ENCODE measurements at places on chromosomes 11 and 22. TPM values are rescaled to one million over a fixed set of nuclear protein-coding genes. Genes with fewer than 3 reads are reported as not detected.
A peak's percentile ranks its signal among the peaks of the same experiment; 100 is the strongest.

OR2D2 gene
- total RNA-seq = 0.53 TPM

TRMU gene
- 41.5 TPM for total RNA-seq

DNA sequence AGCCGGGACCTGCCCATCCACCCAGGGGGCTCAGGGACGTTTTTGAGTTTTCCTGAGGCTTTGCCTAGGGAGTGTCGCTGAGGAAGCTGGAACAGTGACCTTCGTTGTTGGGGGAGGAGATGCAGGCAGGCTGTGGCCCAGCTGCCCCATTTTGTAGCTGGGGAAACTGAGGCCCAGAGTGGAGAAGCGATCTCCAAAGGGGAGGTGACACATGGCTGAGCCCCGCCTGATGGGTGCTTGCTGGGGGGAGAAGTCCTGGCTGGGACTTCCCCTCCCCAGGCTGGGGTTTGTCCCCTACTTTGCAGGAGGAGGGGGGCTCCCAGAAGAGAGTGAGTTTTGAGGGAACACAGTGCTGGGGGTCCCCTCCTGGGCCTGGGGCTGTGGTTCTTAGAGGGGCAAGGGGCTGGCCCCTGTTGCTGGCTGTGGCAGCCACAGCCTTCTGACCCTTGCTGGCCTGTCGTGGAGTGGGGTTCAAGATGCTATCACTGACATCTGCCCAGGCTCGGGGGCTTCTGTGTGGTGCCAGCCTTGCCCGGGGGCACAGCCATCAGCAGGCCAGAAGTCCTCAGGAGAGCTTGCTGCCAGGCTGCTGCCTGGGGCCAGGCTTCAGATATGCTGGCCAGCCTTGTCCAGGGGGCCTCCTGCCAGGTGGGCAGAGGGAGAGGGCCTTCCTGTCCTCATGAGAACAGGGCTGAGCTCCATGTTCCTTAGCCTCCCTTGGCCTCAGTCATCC lies 21.4 kb downstream of the KCNQ1 start:
- DNase-seq = no peak

- no peak for DNase-seq
These were observed 37.8 kb downstream of the PRR5L start for GRCh38 chr11:36333897-36334296.

GRCh38 chr22:50339945-50340879 lies 2.9 kb upstream of the PPP6R2 start:
- no peak for DNase-seq

DNA sequence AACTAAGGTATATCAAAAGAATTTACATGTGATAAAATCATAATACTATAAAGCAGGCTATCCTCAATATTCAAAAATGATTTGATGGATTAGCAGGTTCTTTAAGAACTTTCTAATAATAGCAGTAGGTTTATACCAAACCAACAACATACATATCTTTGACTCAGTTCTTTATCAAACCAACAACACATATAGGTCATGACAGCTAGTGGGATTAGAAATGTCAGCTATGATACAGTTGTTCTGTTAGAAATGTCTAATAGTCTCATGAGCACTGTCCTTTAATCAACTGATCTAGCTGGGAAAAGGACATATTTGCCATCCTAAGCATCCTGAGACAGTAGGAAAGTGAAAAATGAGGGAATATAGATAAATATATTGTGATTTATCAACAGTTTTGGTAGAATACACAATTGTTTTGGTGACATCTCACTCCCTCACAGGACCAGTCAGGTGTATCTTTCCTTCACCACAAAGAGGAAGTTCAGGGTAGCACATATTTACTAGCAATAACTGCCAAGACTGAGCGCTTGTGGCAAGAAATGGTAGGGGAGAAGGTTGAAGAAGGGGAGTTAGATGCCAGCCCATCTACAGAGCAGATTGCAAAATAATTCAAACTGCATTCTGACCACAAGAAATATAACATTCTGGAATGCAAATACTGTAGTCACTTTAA lies 90.8 kb upstream of the APOA1 start:
- no peak for DNase-seq

TRIM3 gene
- total RNA-seq = 57.8 TPM

HBE1 gene
- total RNA-seq = not detected

- no peak for DNase-seq
These were observed 190.0 kb downstream of the PGR start for GRCh38 chr11:100939571-100939970.

DNA sequence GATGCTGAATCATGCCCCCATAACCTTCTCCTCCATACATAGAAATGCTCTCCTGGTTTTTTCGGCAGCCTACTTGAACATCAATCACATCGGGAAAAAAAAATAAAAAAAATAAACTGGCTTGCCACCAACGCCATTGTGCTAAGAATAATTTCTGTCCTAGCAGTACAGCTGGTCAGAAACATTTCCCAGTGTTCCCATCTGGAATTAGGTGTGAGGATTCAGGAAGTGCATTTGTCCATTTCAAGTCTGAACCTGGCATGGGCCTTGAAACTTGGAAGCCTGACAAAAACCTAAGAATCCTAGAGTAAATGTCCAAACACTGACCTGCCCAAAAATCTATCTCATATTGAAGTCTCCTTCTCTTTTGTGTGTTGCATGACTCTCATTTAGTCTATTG lies 16.6 kb upstream of the NAV2 start:
- no peak for DNase-seq

C22orf42 gene
- not detected for total RNA-seq

C22orf23 gene
- not detected for total RNA-seq

ZP1 gene
- 0.41 TPM for total RNA-seq

GRCh38 chr11:6431861-6432260 lies 8.9 kb downstream of the HPX start:
- no peak for DNase-seq

BTG4 gene
- not detected for total RNA-seq

SLC22A6 gene
- total RNA-seq = not detected

GRCh38 chr11:34706709-34707461 lies 86.0 kb downstream of the EHF start:
- DNase-seq = no peak

AMPD3 gene
- 16.2 TPM for total RNA-seq

GRCh38 chr11:59144096-59144495 lies 1.4 kb downstream of the FAM111A start:
- DNase-seq = no peak

DNA sequence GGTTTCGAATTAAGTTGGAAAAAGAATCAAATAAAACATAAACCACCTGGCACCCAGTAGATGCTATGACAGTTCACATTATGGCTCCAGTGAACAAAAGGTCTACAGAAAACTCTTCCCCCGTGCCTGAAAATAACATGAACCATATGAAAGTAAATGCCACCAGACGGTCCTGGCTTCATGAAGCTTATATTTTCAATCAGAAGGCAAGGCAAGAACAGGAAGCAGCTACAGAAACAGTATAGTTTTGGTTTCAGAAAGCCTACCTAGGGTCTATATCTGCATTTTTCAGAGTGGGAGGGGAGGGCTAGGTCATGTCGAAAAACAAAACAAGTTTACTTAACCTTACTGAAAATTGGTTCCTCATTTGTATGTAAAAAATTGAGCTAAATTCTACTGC lies 9.8 kb downstream of the RAB30 start:
- DNase-seq = no peak

- DNase-seq = peak; percentile 92
These were observed 6.9 kb downstream of the DPAGT1 start for GRCh38 chr11:119094816-119095065.

DNA sequence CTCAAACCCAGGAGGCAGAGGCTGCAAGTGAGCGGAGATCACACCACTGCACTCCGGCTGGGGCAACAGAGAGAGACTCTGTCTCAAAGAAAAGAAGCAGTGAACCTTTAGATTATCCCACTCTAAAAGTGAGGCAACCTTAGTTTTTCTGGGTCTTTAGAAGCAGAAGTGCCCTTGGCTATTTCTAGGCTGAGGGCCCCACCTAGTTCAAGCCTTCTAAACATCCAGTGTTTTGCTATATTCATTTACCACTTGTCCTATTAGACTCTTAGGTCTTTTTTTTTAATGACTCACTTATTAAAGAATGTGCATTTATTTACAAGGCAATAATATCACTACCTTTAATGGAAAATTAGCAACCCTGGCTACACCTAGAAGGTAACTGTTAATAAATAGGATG lies 16.7 kb upstream of the EHF start:
- no peak for DNase-seq

DNA sequence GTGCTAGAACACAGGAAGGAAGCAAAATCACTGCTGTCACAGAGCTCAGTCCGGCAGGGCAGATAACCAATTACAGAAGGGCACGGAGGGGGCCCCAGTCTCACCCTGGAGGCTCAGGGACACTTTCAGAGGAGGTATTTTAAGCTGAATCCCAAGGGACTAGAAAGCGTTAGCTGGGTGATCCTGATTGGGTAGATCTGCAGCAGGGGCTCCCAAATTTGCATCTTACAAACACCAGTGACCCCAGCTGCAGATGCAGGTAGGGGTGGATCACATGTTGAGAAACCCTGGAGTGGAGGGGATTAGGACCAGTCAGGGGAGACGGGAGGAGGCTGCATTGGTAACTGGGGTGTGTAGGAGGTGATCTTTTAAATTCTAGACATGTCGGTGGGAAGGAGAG lies 91.4 kb downstream of the CSNK2A3 start:
- DNase-seq = no peak

GRCh38 chr22:29089507-29089906 lies 16.7 kb downstream of the KREMEN1 start:
- no peak for DNase-seq

SYVN1 gene
- total RNA-seq = 60.3 TPM

GRCh38 chr11:113014262-113015097 lies 53.3 kb downstream of the NCAM1 start:
- peak; percentile 20 for DNase-seq

OR52B4 gene
- not detected for total RNA-seq

FOLR1 gene
- total RNA-seq = not detected

- no peak for DNase-seq
These were observed 16.9 kb downstream of the MRGPRG start for GRCh38 chr11:3201677-3202181.

DNA sequence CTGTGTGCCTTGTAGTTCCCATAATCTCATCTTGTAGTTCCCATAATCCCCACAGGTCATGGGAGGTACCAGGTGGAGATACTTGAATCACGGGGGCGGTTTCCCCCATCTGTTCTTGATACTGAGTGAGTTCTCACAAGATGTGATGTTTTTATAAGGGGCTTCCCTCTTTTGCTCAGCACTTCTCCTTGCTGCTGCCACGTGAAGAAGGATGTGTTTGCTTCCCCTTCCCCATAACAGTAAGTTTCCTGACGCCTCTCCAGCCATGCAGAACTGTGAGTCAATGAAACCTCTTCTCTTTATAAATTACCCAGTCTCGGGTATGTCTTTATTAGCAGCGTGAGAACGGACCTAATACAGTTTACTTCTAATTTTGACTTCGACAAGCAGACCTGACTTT lies 14.0 kb upstream of the SMIM38 start:
- DNase-seq = no peak

NPTXR gene
- total RNA-seq = 1.2 TPM

GRCh38 chr11:47906066-47906465 lies 57.9 kb upstream of the NUP160 start:
- no peak for DNase-seq

MAJIN gene
- not detected for total RNA-seq

DNA sequence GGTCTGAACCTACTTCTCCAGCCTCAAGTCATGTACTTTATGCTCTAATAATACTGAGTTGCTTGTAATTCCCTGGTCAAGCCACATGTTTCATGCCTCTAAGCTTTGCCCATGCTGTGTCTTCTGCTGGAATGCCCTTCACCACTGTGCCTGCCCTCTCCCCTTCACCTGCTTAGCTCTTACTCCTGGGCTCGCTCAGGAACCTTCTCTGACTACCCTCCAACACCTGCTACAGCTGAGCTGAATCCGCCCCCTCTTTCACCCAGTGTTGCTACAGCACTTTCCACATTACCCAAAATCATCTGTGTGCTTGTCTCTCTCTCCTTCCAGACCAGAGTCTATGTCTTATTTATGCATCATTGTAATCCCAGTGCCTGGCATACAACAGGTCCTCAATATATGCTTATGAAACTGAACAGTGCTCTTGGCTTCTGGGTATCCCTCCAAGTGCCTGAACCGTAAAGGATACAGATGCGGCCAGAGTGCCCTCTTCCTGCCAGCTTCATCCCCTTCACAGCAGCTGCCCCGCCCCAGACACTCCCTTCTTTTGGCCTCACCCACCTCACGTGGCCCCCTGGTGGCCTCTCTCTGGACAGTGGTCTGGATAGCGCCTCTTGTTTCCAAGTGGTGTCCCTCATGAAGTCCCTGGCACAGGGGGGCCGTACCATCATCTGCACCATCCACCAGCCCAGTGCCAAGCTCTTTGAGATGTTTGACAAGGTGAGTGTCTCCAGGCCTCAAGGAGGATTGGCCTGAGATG lies 7.1 kb downstream of the ABCG4 start:
- DNase-seq = no peak

DNA sequence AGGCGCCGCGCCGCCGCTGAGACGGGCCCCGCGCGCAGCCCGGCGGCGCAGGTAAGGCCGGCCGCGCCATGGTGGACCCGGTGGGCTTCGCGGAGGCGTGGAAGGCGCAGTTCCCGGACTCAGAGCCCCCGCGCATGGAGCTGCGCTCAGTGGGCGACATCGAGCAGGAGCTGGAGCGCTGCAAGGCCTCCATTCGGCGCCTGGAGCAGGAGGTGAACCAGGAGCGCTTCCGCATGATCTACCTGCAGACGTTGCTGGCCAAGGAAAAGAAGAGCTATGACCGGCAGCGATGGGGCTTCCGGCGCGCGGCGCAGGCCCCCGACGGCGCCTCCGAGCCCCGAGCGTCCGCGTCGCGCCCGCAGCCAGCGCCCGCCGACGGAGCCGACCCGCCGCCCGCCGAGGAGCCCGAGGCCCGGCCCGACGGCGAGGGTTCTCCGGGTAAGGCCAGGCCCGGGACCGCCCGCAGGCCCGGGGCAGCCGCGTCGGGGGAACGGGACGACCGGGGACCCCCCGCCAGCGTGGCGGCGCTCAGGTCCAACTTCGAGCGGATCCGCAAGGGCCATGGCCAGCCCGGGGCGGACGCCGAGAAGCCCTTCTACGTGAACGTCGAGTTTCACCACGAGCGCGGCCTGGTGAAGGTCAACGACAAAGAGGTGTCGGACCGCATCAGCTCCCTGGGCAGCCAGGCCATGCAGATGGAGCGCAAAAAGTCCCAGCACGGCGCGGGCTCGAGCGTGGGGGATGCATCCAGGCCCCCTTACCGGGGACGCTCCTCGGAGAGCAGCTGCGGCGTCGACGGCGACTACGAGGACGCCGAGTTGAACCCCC lies 798 bp downstream of the BCR start:
- peak; percentile 63 for DNase-seq

DNA sequence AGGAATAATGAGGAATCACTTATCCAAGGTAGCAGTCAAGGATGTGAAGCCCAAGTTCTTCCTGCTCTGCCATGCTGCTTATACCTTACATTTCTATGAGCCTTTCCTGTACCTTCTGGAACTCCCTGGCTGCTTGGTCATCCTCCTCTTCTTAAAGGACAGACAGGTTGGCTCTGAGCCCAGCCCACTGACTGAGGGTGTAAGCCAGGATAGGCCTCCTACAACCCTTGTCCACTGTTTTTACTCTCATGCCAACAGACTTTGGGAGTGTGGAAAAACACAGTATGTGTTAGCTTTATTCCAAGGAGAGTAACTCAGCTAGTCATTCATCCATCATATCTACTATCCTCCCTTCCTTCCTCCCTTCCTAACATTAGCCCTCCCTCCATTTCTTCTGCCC lies 47.5 kb downstream of the IRAG1 start:
- DNase-seq = no peak
